ENCODE measurements at places on chromosomes 1 and 21.

DNA sequence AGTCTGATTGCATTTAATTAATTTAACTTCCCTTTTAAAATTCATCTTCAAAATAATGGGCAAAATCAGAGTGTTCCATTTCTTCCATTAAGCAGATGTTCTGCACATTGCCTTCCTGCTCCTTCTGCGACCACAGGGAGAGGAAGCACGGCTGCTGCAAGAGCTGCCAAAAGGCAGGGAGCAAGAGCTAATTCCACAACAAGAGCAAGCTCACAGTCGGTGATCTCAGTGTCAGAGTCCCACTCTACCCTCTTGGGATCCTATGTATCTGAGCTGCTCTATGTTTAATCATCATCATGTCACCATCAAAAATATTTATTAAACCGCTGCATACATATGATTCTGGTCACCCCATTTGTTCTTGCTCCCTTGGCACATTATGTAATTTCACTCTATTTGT lies 255.3 kb upstream of the CAMK1G start:
- DNase-seq, result no peak

DNA sequence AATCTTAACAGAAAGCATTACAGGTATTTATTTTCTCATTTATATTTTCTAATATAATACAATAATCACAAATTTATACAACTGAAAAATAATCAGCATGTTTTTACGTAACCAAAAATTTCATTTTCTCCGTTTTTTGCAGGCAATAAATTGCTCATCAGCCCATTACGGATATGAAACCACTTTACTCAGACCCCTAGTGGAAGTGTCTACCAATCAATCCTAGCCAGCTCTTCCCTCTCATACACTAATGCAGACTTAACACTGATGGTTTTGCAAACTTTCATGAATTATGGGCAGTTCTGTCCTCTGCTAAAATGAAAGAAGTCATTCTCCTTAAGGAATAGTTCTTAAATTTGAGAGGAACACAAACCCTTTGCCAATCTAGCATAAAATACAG lies 124.7 kb downstream of the EIF4G3 start:
- no peak for DNase-seq

DNA sequence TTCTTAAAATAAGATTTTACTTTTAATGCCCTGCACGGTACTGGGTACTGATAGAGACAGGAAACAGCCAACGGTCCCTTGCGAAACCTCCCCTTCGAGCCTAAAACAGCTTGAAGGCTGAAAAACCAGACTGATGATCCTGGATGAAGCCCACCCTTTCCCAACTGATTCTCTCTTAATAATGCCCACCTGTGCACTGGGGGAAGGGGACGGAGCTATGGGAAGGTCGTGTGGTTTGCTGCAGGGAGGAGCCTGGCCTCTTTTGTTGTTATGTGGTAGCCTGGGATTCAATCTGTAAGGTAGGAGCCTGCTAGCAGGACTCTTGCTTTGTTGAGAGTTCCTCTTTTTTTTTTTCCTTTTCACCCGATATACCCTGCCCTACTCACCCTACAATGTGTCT lies 25.6 kb downstream of the SAMSN1 start:
- no peak for DNase-seq

- DNase-seq, result no peak
Measured at GRCh38 chr1:54994355-54994990, 4.3 kb upstream of the BSND start.

- DNase-seq, result no peak
Measured at GRCh38 chr1:93416183-93416582, 31.7 kb upstream of the FNBP1L start.

DNA sequence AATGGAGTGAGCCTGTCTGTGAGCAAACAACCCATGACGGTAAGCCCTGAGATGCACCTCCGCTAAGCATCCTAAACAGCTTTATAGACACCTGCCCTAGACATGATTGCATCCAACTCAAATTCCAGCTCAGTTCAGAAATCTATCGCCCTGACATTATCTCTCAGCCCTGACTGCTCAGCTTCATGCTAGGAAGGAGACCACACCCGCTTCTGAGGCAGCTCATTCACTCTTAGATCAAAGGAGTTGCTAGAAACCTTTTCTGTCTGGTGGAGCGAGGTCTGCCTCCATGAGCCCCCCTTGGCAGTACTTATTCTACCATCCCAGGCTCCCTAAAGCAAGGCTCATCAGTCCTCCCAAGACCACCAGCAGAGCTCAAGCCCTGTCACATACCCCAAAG lies 17.0 kb downstream of the IL10RB start:
- no peak for DNase-seq

- DNase-seq, result no peak
Measured at GRCh38 chr1:3732434-3733093, 19.7 kb upstream of the CCDC27 start.

DNA sequence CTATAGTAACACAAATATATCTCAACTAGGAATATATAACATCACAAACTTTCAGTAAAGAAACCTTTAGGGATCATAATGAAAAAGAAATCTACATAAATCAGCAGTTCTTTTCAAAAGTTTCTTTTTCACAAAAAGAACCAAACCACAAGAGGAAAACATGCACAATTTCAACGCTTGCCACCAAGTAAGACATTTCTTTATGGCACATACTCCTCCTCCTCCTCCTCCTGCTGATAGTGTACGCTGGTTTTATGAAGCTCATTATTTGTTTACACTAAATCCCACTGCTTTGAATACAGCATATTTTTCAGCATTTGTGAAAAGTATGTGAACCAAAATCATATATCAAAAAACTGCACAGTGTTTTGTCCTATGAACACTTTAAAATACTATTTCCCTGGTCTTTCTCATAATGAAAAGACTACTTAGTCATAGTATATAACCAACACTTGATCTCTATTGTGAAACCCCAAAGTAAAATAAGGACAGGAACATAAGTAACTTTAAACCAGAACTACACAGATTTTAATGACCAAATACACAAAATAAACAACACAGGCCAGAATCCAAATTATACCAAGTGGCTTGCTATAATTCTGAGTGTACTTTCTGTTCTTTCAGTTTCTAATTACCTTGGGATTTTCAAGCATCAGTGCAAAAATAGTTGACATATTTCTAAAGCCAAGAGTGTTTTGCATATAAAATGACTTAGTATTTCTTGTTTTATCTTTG lies 184.2 kb downstream of the EIF4G3 start:
- DNase-seq, result no peak

DNA sequence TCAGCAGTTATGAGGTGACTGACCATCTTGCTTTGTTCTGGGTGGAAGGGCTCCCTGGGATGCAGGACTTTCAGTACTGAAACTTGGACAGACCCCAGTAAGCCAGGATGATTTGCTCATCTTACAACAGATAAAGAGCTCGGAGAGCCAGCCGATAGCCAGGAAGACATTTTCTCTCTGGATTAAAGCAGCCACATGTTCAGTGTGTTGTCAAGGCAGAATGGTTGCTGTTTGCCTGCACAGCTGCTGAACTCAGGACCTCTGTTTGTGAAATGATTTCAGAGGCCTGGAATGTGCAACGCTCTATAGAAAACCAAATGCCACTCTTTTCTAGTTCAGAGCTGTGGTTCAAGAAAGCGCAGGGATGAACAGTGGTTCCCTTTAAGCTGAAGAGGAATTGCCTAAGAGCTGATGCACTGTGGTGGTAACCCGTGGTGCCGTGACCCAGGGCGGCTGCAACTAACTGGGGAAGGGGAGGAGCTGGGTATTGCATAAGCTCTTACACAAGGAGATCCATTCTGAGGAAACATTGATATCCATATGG lies 40.7 kb downstream of the CASQ2 start:
- no peak for DNase-seq

GRCh38 chr1:92949937-92950817 lies 11.1 kb downstream of the DIPK1A start:
- no peak for DNase-seq

GRCh38 chr1:224585051-224585450 lies 31.1 kb upstream of the CNIH3 start:
- no peak for DNase-seq

Measured in esophagus squamous epithelium (tissue), 5 donors.